ENCODE measurements at places on chromosomes 1 and 21.

DNA sequence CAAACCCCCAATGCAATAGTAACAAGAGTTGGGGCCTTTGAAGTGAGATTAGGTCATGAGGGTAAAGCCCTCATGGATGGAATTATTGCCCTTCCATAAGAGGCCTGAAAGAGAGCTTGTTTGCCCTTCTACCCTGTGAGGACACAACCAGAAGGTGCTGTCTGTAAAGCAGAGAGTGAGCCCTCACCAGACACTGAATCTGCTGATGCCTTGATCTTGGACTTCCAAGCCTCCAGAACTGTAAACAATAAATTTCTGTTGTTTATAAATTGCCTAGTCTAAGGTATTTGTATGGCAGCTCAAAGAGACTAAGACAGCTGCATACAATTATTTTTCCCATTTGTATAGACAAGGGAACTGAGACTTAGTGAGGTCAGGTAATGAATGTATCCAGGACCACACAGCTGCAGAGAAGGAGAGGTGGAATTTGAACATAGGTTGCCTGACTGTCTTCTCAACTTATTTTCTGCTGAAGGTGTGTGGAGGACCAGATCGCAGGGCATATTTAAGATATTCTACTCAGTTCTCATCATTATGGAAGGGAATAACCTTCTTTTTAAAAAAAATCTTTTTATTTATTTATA lies 18.7 kb downstream of the IL23R start:
- DNase-seq, result no peak

- DNase-seq, result no peak
These were observed 968 bp downstream of the CSMD2 start for GRCh38 chr1:34163792-34164731.

DNA sequence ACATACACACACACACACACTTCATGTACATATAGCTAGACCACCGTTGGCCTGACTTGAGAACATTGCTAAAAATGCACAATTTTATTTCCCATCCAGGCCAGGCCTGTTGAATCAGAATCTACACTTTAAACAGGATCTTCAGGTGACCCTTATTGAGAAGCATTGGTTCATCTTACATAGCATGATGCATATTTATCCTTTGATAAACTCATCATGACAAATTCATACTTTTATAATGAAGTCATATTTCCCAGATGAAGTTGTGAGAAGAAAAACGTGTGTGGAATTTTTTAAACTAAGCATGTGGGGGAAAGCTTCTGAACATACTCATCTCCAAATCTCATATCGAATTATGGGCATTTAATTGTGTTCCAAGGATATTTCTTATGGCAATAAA lies 877.7 kb downstream of the MRPL39 start:
- DNase-seq, result peak; percentile 9

- DNase-seq, result no peak
These were observed 484.5 kb upstream of the DAB1 start for GRCh38 chr1:57908147-57908890.

DNA sequence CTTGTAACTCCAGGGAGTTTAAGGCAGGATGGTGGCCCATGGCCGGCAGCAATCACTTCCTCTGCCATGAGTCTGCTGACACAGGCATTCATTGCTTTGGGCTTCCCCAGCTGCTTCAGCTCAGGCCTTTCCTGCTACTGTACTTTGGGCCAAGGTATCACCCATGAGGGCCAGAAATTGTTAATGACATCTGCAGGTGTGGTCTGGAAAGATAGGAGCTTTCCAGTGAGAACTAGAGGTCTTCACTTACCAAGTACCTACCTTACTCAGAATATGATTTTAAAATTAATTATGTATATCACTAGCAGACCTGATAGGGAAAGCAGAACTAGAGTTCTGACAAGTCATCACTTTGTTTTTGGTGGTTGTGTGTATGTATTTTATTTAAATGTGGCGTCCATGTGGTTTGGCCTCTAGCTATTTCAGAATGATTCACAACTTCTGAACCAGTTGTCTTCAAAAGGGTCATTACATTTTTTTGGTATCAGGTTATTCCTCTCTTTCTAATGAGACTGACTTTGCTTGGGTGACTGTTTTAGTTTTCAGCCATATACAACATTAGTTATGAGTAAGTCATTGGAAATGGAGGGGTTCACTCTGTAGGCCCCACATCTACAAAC lies 2.7 kb downstream of the RGL1 start:
- no peak for DNase-seq

DNA sequence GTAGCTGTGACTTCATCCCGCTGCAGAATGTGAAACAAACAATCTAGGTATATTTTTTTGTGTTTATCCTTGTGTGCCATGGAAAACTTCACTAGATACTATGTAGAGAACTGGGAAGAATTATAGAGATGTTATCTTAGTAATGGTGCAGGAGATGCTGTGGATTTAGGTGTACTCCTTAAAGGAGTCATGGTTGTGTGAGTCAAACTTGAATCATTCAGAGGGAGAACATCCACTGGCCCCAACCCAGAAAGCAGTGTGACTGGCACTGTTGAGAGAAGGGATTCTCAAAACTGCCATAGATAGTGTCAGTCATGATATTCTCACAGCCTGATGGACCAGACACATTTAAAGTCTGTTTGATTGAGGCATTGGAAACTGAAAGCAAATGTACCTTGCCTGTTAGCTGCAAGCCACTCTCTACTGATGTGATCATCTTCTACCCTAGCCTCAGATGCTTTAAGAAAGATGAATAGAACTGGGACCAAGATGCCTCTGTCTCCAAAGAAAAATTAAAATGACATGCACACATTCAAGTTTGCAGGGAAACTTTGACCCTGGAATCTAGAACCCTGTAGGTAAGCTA lies 754.6 kb downstream of the MRPL39 start:
- DNase-seq, result no peak

- DNase-seq, result no peak
These were observed 29.2 kb downstream of the CASZ1 start for GRCh38 chr1:10767282-10767681.

- DNase-seq, result no peak
These were observed 45.3 kb downstream of the PKP1 start for GRCh38 chr1:201328576-201328975.

DNA sequence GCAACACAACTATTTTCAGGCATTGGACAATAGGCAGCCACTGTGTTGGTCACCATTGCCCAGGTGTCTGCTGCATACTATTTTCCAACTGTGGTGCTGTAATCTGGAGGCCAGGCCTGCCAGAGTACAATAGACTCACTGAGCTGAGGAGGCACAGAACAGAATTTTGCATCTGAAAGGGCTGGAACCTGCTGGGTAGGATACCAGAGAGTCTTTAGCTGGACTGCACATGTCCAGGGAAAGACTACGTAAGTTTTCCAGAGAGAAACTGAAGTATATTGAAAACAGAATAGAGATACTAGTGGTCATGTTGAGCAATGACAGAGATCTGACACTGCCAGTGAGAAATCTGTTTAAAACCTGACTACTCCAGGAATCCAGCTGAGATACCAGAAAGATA lies 200.8 kb downstream of the RASAL2 start:
- no peak for DNase-seq

GRCh38 chr1:36872858-36873257 lies 161.5 kb downstream of the GRIK3 start:
- DNase-seq, result no peak

DNA sequence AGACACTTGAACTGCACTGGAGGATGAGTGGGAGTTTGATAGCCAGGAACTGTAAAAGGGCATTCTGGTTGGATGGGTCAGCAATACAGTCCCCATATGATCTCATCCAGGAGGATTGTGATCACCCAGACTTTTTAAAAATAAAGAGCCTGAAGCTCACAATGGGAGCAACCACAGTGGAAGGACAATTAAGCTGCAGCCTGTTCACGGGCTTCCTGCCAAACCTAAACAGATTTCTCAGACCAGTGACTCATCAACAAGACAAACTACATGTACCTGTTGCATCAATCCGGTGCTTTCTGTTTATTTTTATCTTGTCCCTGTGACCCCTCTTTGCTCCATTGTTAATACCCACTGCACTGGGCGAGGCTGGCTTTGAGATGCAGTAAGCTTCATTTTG lies 52.3 kb downstream of the PAPPA2 start:
- no peak for DNase-seq
